ENCODE measurements at places on chromosomes 2 and 18.

DNA sequence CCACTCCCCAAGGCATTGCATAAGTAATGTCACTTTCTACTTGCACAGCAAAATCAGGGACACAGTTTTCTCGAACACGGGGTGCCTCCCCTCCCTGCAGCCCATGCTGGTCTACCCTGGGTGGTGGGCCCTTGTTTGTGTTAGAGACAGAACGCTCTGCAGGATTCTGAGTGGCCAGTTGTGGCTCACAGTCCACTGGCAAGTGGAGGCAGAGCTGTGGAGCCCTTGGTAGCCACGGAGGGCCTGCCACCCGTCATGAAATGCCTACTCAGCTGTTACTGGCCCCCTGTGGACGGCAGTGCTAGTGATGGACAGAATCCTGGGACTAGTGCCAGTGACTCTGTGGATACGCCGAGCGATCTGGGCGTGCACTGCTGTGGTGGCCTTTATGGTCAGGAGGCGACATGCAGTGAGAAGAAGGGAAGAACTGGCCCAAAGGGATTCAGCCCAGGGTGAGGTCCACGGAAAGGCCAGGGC is 54.0 kb upstream of the TXNDC2 start:
- DNase-seq: no peak

- no peak for DNase-seq
These were observed 15.4 kb upstream of the DGKD start for GRCh38 chr2:233338812-233339368.

GRCh38 chr2:85175369-85176299 is 42.4 kb downstream of the TCF7L1 start:
- no peak for DNase-seq

GRCh38 chr18:36608107-36608506 is 220.7 kb downstream of the TPGS2 start:
- DNase-seq: no peak

DNA sequence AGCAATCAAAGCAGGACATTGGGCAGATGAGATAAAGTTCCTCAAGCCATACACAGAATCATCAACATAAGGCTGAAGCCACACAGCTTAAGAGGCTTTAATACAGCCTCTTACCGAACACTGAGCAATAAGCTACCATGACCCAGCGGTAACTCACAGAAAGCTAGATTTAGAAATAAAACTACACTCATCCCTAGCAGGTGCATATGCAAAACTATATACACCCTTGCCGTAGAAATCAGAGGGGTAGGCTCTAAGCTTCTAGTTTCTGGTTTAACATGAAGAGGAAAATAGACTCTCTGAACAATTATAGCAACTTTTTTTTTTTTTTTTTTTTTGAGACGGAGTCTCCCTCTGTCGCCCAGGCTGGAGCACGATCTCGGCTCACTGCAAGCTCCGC is 428.8 kb upstream of the FIGN start:
- DNase-seq: no peak

- no peak for DNase-seq
These were observed 326.2 kb upstream of the LRATD1 start for GRCh38 chr2:14306268-14306861.

DNA sequence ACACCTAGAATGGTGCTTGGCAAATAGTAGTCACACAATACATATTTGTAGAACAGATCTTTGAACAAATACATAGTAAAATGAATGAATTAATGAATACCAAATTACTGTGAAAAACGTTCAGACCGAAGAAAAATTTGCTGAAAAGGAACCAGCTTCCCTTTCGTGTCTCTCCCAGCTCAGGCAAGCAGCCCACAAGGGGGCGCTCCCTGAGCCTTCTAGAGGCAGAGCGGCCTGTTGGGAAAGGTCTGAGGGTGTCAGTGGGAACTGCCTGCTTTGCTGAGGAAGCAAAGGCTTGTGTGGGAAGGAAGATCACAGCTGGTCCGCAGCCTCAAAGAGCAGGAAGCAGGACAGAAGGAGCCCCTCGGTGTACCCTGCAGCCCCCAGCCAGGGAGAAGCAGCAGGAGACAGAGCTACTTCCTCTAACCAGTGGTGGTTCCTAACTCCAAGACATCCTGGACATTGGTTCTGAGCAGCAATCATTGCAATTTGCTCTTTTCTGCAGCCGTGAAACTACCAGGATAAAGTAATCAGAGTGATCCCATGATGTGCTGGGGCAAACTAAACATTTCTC is 231.1 kb downstream of the ANKRD30B start:
- no peak for DNase-seq

- DNase-seq: no peak
These were observed 5.5 kb downstream of the TMEM177 start for GRCh38 chr2:119684518-119684917.

DNA sequence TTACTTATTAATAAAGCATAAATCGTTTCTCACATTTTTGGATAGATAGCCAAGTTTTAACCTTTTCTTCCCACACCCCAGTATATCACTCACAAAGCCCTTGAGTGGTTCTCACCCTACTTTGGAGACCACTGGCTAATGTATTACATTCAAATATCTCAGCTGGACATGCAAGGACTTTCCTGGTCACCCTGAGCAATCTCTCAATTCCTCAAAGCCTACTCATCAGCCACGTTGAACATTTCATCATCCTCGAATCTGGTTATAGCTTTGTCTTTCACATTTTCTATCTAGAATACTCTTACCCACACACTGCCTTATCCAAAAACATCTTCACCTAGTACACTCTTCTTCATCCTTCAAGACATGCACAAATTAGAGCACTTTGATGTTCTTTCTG is 71.1 kb upstream of the MAPRE2 start:
- DNase-seq: no peak
